Hepatocyte (in vitro differentiated cells): ENCODE measurements at places on chromosomes 2 and 18. TPM values are rescaled to one million over a fixed set of nuclear protein-coding genes. Genes with fewer than 3 reads are reported as not detected.

DNA sequence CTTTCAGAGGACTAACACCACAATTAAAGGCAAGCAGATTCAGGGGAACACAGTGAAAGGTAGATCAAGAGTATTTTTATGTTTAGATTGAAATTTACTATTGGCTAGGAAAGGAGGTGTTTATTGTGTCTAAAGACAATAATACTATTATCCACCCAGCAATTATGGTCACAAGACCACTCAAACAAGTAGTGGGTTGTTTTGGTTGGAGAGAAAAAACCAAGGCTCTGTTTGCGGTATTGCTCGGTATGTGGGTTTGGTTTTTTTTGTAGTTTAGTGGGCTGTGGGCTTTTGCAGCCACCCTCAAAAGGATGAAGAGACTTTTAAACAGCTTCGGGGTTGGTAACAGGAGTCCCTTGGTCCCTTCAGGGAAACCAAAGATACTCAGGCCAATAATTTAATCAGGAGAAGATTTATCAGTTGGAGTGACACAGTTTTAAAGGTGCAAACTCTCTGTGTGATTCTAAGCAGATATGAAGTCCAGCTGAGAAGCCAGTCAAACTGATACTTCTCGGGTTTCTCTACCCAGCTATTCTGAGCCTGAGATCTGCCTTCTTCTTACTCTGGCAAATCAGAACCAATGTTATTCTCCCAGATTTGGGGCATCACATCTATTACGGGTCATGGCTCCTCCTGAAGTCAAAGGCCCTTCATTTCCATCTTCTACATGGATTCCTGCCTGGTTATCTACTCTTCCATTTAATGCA is 55.3 kb downstream of the DCC start:
- no peak for DNase-seq

- no peak for DNase-seq
Measured at GRCh38 chr18:36561046-36561445, 263.5 kb downstream of the FHOD3 start.

GRCh38 chr2:128651000-128651399 is 332.3 kb upstream of the HS6ST1 start:
- no peak for DNase-seq

Gene PAIP2B
- 1.8 and 2.6 TPM in 2 replicates for polyA plus RNA-seq

DNA sequence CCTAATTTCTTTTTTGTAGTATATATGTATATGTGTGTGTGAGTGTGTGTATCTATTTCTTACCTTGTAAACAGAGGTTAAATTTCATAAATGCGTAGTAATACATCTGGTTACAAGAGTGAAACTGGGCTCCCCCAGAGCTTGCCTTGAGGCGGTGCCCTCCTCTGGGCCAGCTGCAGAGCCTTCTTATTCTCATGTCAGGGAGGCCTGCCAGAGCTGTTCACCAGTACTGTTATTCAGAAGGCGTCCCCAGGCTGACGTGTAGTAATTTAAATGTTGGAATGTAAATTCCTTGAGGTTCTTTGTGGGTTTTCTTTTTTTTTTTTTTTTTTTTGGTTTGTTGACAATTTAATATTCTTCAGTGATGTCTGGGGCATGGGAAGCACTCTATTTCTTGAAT is 11.2 kb downstream of the COPS8 start:
- DNase-seq, result no peak

- DNase-seq, result no peak
Measured at GRCh38 chr18:28820353-28820752, 643.4 kb upstream of the CDH2 start.

Gene MFSD6
- polyA plus RNA-seq, result 5.2 and 9.7 TPM in 2 replicates

Gene CNTNAP5
- 0.28 and 0.41 TPM in 2 replicates for polyA plus RNA-seq

Gene SLC11A1
- polyA plus RNA-seq, result 0.74 and 1.2 TPM in 2 replicates

Gene CRYGD
- polyA plus RNA-seq, result 0.47 and 0.85 TPM in 2 replicates

DNA sequence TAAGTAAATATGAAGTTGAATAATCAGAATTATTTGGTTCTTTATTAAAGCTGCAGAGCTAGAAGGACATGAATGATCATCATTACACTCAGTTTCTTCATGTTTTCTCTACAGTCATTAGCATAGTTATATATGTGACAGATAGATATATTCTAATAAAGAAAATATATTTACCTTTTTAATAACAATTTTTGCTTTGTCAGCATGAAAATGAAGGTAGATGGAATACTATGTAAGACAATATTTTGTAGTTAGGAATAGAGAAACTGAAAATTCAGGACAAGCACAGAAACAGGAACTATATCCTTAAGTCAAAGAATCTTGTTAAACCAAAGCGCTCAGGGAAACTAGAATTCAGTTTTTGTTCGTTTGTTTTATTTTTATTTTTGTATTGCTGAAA is 649.9 kb upstream of the NRXN1 start:
- no peak for DNase-seq

- no peak for DNase-seq
Measured at GRCh38 chr2:98869870-98870269, 66.2 kb downstream of the CRACDL start.

Gene MARCHF7
- 58.8 and 71.2 TPM in 2 replicates for polyA plus RNA-seq
